ENCODE measurements at places on chromosomes 1 and 21.

DNA sequence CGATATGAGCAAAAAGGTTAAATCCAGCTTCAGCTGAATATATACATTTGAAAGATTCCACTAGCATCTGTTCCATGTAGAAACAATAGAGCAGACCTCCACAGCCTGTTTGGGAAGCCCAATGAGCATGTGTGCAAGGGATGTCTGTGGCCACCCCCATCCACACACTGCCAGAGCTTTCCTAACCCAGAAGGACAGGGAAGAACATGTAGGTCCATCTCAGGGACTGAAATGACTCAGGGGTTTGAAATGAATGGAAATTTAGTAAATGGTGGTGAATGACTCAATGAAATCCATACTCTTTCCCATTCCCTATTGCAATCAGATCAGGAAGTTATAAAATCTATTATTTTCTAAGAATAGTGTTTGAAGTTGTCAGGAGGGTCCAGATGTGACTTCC is 397.2 kb downstream of the DUSP10 start:
- DNase-seq = no peak

- no peak for DNase-seq
These were observed 349.6 kb downstream of the SMYD3 start for GRCh38 chr1:246157516-246157915.

- no peak for DNase-seq
These were observed 44.8 kb downstream of the UCHL5 start for GRCh38 chr1:193014400-193014799.

- DNase-seq = no peak
These were observed 21.7 kb upstream of the PEF1 start for GRCh38 chr1:31666263-31666963.

DNA sequence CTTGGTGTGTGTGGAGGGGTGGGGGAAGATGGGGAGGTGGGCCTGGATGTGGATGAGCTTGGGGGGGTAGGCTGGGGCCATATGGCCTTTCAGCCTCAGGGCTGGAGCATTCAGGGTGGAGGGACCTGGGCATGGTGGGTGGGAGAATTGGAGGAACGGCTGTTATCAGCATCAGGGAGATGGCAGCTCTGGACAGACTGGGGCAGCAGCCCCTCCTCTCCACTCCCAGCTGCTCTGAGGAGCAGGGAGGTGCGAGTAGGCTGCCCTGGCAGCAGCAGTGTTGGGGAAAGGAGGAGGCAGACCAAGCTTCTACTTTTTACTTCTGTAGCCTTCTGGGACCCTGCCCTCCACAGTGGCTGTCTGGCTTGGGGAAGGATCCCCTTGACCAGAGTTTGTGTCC is 10.2 kb downstream of the PPFIA4 start:
- DNase-seq = no peak

- DNase-seq = peak; percentile 62
These were observed 29.8 kb upstream of the LRRC38 start for GRCh38 chr1:13543451-13544220.

DNA sequence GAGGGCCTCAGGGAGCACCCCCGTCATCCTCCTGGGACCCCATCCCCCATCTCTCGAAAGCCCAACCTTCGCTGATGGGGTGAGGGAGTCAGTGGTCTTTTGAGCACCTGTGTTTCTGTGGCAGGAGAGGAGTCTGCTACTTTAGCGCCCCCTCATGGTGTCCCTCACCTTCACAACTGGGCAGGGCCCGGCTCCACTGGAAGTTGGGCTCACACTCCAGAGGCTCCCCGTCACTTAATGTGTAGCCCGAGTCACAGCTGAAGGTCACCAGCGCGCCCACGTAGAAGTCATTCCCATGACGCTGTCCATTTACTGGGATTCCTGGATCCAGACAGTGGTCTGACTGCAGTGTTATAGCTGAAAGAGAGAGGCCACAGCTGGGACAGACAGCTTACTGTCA is 139.5 kb upstream of the HMGB4 start:
- no peak for DNase-seq

GRCh38 chr1:221823561-221823960 is 81.7 kb upstream of the DUSP10 start:
- DNase-seq = no peak

GRCh38 chr1:116737020-116737854 is 17.0 kb upstream of the CD2 start:
- peak; percentile 72 for DNase-seq

DNA sequence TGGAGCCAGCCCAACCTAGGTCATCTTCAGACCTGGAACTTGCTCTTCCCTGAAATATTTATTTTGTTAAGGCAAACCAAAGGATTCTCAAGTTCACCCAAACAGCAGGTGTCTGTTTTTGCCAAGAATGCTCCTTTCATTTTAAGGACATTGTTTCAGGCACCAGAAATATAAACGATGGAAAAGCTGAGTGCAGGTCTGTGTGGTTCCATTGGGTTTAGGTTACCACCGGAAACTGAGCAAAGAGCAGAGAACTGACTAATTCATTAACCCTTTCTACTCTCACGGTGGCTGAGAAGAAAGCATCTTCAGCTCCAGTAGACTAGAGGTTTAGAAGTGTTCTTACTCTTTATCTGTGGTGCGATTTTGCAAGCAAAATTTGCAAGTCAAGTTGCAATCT is 38.0 kb upstream of the ZC3H11B start:
- DNase-seq = no peak

DNA sequence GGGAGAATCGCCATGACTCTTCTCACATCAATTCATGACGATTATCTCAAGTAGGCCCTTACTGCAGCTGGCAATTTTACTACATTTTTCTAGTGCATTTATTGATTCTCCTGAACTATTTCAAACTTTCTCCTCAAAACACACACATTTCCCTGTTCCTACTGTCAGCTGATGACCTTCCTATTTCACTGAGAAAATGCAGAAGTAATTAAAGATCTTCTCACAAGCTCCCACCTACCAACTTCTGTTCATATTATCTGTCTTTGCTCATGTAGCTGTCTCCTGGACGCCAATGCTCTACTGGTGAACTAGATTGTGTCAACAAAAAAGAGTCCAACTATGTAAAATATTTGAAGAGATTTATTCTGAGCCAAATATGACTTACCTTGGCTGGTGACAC is 36.4 kb upstream of the FASLG start:
- DNase-seq = no peak

DNA sequence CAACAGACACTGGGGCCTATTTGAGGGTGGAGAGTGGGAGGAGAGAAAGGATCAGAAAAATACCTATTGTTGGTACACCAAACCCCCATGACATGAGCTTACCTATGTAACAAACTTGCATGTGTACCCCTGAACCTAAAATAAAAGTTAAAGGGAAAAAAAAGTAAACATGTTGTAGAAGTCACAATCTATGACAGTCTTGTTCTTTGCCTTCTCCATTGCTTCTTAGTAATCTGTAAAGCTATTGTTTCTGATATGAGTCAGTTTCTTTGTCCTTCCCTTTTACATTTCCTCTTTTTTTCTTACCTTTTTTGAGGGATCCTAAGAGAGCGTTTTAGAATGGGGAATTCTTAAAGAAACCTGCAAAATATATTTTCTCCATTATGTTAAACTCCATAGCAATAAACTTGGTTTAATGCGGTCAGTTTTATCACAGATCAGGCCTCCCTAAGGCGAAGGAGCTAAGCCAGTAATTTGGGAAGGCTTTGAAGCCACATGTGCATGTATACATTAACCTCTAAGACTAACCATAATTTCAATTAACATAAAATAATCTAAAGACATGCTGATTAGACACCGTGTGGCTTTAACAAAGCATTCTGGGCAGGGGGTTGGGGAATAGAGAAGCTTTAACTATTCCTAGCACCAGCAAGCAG is 77.8 kb upstream of the C1orf105 start:
- no peak for DNase-seq

DNA sequence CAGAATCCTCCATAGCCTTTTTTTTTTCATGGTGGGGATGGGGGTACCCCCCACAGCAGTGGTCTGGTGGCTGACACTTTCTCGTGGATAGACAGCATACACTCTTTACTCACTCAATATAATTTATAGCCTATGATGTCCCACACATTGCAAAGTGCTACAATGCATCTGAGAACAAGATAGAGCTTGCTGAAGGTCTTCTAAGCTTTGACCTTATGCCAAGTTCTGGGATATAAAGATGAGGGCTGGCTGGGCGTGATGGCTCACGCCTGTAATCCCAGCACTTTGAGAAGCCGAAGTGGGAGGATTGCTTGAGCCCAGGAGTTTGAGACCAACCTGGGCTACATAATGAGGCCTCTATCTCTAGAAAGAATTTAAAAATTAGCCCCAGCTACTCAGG is 78.0 kb downstream of the MPZL1 start:
- DNase-seq = no peak

- peak; percentile 86 for DNase-seq
These were observed at the start of gene BTG2 for GRCh38 chr1:203304919-203305808. TSS of gene BTG2 (plus strand) at chr1:203305519. CDS start at chr1:203305607, 88 bp downstream.

DNA sequence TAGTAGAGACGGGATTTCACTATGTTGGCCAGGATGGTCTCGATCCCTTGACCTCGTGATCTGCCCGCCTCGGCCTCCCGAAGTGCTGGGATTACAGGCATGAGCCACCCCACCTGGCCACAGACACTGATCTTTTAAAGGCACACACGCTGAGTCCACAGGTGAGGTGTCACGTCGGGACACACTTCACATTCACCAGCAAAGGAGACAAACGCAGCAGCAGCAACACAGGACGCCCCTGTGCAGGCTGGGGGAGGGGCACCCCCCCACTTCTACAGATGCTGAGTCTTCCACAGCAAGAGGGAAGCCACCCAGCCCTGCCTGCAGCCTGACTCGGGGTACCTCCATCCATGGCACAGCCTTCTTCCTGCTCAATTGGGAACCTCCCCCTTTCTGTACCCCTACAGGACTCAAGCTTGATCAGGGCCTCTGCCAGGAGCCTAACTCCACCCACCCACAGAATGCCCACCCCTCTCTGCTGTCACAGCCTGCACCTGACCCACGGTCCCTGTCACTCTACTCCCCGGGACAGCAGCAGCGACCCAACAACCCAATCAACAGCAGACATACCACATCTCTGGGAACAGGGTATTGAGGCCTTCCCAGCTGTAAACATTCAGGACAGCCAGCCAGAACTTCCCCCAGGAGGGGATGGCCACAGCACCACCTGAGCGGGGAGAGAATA is 9.5 kb downstream of the LSS start:
- DNase-seq = no peak

DNA sequence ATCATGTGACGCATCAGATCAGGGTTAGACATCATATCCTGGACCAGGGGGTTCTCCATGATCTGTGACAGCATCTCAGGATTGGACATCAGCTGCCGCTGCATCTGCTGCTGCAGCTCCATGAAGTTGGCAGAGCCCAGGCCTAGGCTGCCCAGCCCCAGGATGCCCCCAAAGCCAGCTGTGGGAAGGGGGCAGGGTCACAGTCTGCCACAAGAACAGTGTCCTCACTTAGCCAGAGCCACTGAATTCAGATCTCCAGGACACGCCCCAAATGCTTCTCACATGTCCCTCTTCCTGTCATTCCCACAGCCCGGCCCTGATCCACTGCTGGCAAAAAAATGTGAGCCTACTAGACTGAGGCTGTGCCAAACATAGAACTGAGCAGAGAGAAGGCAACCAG is 3.2 kb downstream of the UBQLN4 start:
- DNase-seq = no peak

- DNase-seq = peak; percentile 63
These were observed 463.0 kb downstream of the SIPA1L2 start for GRCh38 chr1:232166942-232167341.

DNA sequence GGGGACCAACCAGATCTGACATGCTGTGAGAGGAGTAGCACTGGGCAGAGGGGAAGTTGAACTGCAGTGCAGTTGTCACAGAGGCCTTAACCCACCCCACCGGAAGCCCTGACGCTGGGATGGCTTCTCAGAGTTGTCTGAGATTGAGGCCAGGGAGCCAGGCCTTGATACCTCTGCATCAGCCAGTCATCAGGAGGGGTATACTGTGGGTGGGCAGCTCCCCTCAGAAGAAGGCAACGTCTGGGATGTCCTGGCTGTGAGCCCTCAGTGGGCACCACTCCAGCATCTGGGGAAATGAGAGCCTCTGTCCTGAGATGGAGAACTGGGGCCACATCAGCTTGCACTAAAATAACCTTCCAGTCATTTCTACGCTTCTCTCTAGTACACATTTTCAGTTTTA is 47.9 kb upstream of the BCAR3 start:
- DNase-seq = no peak

DNA sequence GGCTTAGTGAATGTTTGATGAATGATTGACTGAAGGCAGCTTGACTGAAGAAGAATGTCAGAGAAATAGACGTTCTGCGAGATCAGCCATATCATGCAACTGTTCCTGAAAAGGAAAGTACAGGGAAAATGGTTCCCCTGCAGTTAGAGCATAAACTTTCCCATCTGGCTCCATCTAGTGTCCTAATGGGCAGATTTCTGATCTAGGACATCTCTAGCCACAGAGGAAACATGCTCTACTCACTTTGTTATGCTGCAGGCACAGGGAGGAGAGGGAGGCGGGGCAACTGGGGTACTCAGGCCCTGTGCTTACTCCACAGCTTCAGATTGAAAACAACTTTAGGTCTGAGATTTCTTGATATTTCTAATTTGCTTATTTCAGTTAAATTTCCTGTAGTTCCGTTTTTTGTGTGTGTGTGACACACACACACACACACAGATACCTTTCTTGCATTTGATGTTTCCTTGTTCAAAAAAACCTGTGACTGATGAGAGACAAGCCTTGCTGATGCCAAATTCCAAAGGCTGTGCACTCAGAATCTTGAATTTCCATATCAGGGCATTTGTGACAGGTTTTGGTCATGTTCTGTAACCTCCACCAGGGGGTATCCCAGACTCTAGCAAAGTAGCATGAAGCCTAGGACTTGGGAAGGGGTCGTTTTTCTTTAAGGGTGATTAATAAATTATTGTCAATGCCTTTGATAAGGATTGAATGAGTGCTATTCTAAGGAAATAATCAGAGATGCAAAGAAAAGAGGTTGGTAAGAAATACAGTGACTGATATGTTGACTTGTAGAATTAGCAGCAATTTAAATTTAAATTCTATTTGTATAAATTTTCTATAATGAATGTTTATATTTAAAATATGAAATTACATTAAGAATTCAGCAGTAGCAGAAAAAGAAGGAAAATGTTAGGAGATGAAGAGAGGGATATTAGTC is 139.7 kb upstream of the BEND5 start:
- peak; percentile 77 for DNase-seq

DNA sequence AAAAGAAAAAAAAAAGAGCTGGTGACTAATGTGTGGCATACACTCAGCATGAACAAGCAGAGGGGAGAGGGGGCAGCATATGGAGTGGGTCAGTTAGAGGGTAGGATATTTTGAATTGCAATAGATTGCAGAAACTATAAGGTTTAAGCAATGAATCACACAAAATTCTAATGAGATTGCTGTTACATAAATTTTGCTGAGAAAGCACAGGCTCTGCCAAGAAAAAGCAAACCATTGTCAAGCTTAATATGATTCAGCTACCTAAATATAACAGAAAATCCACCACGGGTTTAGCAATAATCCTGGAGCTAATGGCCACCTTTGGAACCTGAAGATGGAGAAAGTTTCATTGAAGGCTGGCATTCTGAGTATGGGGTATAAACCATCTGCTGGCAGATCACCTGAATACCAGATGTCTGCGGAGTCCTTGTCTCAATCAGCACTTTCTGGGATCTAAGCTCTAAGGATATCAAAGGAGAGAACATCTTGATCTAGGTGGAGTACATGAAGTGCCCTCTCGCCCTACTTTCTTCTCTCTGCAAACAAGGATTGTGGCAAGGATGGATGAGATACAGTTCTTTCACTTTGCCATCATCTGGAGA is 30.3 kb upstream of the ANGPTL7 start:
- no peak for DNase-seq
